Lung microvascular endothelial cell (primary cell): ENCODE measurements at places on chromosomes 2 and 18. TPM values are rescaled to one million over a fixed set of nuclear protein-coding genes. Genes with fewer than 3 reads are reported as not detected.

Gene ARID5A
- 8.5 and 9.7 TPM in 2 replicates for total RNA-seq

DNA sequence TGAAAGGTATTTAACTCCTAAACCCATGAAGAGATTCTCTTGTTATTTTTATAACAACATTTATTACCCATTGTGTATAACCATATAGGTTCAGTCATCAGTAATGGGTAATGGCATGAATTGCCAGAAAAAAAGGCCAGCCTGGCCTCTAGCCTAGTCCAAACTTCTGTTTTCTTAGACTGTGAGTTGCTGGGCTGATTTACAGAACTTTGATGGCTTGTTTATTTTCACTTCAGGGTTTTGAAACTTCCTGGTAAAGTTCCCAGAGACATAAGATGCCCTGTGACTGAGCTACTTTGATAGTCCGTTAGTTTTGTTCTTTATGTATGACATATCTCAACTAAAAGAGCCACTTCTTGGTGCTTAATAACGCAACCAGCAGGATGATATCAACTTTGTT is 164.8 kb downstream of the METTL4 start:
- DNase-seq = peak; percentile 47

- no peak for DNase-seq
Observed at GRCh38 chr2:220246386-220246785, 619.0 kb downstream of the SLC4A3 start.

DNA sequence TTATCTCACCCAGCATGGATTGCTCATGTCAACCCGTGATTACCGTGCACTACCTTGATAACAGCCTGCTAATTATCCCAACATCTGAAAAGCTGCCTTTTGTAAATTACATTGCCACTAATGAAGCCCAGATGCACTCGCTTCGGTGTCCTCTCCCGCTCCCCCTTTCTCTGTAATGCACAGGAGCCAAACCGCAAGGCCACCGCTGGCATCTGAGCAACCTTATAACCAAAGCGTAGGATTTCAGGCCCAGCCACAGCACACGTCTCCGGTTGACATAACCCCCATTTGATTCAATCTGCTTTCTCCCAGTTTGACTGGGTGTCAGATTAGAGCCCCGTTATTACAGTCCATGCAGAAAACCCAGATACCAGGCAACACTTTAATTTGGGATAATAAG is 341.2 kb downstream of the ALK start:
- DNase-seq = no peak

DNA sequence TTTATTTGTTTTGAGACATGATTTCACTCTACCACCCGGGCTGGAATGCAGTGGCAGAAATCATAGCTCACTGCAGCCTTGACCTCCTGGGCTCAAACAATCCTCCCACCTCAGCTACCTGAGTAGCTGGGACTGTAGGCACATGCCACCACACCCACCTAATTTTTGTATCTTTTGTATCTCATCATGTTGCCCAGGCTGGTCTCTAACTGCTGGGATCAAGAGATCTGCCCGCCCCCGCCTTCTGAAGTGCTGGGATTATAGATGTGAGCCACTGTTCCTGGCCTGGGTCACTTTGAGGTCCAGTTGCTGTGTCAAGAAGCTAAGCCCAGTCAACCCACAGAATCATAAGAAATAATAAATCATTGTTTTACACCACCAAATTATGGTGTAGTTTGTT is 38.4 kb downstream of the TSN start:
- DNase-seq = no peak

DNA sequence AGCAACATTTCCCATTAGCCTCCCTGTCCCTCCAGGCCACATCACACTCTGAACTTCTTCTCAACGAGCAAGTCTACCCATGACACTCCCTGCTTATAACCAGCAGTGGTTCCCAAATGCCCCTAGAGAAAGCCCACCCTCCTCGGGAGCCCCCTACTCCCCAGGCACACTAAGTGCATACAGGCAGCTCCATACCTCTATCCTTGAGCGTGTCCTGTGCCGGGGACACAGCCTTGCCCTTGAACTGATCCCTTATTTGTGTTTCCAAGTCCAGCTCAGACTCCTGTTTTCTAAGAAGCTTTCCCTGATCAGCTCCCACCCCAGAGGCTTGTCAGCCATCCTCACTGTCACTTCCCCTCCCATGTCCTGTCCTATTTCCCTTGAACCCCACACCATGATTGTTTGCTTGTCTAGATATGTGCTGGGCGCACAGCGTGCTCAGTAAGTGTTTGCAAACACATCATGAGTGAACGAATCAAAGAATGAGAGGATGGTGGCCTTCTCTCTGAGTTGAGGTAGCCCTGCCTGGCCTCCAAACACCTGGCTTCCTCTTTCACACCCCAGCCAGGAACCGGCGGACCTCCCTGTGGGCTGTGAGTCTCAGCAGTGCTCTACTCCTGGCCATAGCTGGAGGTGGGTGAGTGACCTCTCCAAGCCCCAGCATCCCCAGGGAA is 2.1 kb downstream of the TEX51 start:
- no peak for DNase-seq

Gene DES
- total RNA-seq = 0.20 TPM in 1 of 2 replicates, not detected in the other

Gene HRH4
- total RNA-seq = not detected in 2 replicates

DNA sequence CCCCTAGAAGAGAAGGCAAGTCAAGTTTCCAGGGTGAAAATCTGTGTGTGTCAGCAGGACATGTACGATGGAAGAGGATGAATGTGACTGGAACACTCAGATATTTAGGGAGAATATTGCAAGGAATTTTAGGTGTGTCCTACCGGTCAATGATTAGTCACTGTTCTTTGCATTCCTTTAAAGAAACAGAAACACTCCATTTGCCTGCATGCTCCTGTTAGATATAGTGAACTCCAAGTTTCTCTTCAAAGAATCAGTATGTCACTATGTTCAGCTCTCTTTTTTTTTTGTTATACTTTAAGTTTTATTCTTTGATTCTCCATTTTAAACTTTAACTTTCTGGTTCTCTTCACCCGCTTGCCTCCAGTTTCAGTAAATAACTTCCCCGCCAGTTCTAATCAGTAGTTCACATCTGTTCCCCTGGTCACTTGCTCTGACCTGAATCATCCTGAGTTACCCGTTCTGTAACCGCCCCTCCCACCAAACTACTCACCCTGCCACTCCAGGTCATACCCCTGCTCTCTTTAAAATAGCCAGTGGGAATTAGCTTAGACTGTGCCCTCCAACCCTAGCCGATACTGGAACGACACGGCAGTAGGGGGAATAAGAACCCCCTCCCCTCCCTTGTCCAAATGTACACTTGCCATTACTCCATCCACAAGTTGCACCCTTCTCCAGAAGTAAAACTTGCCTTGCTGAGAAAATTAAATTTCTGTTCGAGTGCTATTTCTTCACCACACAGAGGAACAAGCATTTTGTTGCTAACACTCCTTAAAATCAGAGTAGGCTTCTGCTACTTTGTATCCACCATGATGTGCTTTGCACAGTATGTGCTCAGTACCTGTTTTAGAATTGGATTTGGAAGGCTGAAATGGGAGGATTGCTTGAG is 268.4 kb downstream of the METTL4 start:
- DNase-seq = peak; percentile 27

DNA sequence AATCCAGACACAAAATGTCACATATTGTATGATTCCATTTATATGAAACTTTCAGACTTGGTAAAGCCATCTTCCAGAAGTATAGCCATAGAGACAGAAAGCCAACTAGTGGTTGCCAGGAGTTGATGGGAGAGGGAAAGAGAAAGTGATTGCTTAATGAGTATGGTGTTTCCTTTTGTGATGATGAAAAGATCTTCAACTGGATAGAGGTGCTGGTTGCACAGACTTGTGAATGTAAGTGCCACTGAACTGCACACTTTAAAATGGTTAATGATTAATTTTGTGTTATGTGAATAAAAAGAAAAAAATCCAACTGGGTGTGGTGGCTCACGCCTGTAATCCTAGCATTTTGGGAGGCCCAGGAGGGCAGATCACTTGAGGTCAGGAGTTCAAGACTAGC is 135.3 kb upstream of the SLC1A4 start:
- DNase-seq = no peak

Gene IL1A
- under 0.01 TPM in 1 of 2 replicates, not detected in the other for total RNA-seq

DNA sequence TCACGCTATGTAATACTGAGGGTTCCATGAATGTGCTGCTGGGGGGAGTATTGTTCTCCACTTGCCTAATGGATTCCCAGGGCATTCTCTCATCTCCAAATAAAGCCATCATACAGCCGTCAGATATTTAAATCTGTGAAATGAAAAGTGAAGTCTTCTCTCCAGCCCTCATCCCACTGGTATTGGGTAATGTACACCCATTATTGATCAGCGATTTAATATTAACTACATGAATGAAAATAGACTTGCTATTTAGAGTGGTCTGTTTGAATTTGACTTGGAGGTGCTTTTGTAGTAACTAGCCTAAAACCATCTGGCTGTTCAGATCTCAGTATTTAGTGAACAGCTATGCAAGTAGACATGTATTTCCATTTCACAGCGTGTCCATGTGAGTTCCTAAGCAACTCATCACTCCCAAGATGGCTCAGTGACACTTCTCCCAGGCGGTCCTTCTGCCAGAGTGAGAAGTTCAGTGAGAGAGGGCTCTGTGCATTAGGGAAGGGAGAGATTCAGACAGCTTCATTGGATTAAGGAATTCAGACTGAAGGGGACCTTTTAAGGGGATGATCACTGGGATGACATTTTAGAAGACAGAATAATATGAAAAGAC is 140.7 kb downstream of the WDSUB1 start:
- DNase-seq = no peak
